Mononuclear cell (primary cell): ENCODE measurements at places on chromosomes 3 and 15. TPM values are rescaled to one million over a fixed set of nuclear protein-coding genes. Genes with fewer than 3 reads are reported as not detected.

BTLA gene
- 18.1 TPM for total RNA-seq

UBE2E2 gene
- total RNA-seq = 53.9 TPM

SGO1 gene
- total RNA-seq = 0.73 TPM

SLC12A1 gene
- total RNA-seq = not detected

TRIP4 gene
- 9.4 TPM for total RNA-seq

ALDH1A2 gene
- total RNA-seq = 2.0 TPM

CPN2 gene
- total RNA-seq = not detected

INSYN1 gene
- total RNA-seq = not detected

TMEM40 gene
- 3.8 TPM for total RNA-seq
